ENCODE measurements at places on chromosomes 3 and 15.
A peak's percentile ranks its signal among the peaks of the same experiment; 100 is the strongest.

- DNase-seq, result no peak
These were observed 66.0 kb downstream of the CRTC3 start for GRCh38 chr15:90595763-90596155.

DNA sequence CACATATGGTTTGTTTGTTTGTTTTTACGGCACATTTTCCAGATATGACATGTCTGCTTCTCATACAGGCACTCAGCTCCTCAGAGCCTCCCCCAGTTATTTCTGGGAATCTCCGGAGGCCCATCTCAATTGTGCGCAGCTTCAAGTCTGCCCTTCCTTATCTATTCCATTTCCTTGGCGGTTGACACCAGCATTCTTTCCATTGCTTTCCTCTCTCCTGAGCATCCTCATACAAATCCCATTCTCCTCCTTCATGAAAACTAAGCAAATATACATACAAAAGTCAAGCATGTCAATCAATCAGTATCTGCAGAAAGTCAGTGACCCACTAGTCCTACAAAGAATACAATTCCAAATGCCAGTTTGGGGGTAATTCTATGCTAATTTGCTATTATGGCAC lies 166.7 kb downstream of the SQOR start:
- no peak for DNase-seq

DNA sequence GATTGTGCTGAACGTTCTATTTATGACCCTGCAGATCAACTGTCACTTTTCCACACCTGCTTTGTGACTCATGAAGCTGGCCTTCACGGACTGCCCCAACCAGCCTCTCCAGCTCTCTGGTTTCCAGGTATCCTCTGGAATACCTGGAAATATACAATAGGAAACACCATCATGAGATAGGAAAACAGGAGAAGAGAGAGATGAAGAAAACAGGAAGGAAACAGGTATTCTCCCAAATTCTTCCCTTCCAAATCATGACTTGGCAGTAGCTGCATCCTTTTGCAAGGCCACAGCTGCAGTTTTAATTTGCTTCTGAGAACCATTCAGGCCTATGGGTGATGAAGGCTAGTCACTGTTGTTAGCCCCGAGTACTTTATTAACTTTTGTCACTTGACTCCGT lies 909.1 kb downstream of the EPHA3 start:
- no peak for DNase-seq

GRCh38 chr15:35757765-35758164 lies 211.8 kb upstream of the DPH6 start:
- DNase-seq, result no peak

DNA sequence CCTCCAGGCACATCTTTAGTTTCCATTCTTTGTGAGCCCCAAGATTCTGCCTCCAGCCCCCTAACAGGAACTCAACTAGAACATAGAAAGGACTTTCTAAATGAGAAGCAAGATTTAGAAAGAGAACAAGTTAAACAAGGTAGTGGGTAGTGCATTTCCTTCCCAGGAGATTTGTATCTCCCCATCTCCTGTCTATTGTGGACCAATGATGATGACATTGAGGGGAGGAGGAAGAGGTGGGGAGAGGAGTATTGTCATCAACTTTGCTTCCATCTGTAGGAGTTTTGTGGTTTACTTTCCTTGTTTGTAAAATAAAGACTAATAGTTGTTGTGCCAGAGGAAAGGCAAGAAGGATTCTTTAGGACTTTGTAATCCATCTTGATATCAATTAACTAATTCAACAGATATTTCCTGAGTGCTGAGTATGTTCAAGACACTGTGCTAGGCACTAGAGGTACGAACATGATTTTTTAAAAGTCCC lies 235.3 kb upstream of the ROPN1 start:
- DNase-seq, result no peak

GRCh38 chr3:153320585-153321128 lies 158.6 kb downstream of the RAP2B start:
- no peak for DNase-seq

DNA sequence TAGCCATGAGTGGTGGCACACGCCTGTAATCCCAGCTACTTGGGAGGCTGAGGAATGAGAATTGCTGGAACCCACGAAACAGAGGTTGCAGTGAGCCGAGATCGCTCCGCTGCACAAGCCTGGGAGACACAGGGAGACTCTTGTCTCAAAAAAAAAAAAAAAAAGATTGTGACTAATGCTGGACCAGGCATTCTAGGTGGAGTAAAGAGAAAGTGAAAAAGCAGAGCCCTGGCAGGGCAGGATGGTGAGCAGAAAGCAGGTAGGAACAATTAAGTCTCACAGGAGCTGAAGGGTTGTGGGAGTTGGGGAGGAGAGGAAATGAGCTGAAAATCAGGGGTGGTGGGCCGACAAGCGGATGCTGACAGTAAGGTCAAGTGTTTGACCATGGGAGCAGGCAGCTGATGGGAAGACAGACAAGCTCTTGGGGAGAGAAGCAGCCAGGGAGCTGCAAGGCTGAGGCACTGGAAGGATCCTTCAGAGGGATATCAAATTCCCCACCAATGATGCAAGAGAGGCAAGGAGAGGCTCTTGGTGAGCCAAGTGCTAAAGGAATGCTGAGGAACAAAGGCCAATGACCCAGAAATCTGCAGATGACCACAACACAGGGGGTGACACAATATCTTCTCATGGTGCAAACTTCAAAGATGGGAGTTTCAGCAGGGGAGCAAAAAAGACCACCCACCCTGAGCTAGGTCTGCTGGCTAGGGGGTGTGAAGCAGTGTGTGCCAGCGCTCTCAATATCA lies 251.1 kb downstream of the ULK4 start:
- DNase-seq, result no peak

- no peak for DNase-seq
These were observed 2.5 kb upstream of the PLD1 start for GRCh38 chr3:171812811-171813210.

DNA sequence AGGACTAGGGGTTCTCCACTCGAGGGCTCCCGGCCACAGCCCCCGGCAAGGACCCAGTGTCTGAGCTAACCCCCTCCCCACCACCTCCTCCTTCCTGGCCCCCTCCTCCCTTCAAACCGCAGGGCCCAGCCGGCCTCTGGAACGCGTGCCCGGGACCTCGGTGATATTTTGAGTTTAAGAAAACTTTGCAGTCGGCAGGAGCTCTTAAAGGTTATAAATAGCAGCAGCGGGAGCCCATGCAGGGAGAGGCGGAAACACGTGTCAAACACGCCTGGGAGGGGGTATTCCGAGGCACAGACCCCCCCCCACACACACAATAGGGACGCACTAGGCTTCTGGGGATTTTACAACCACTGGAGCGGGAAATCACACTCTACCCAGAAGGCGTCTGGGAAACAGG lies 3.1 kb upstream of the PTH1R start:
- peak; percentile 92 for DNase-seq

- no peak for DNase-seq
These were observed 85.5 kb downstream of the CD200R1L start for GRCh38 chr3:112761062-112761638.

GRCh38 chr3:184379358-184380184 lies at the start of gene CHRD:
TSS of gene CHRD (plus strand) at chr3:184380054. CDS start at chr3:184380319, 265 bp downstream.
- peak; percentile 52 for DNase-seq

DNA sequence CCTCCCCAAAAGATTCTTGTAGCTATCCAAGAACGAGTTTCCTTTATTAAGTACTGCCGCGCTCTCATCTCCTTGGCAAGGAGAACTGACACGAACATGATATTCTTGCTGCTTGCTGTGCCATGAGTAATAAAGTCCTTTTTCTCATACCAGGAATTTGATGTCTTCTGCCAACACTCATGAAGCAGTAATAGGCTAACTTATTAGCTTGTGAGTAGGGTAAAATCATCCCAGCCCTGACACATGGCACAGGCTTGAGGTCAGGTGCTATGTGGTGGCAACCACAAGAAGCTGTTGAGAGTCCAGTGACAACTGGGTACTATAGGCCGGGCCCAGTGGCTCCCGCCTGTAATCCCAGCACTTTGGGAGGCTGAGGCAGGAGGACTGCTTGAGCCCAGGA lies 22.7 kb upstream of the UBXN7 start:
- no peak for DNase-seq

DNA sequence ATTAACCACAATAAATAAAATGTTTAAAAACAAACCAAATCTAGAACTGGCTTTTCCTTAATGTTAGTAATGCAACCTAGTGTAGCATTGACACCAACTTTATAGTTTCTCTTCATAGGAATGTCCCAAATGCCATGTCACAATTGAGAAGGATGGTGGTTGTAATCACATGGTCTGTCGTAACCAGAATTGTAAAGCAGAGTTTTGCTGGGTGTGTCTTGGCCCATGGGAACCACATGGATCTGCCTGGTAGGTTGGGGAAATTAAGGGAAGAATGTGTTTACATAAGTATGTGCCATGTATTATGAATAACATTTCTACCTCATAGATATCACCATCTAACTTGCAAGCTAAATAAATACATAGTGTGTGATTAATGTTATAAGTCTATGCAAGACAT lies 84.4 kb upstream of the GOLGA6B start:
- no peak for DNase-seq

DNA sequence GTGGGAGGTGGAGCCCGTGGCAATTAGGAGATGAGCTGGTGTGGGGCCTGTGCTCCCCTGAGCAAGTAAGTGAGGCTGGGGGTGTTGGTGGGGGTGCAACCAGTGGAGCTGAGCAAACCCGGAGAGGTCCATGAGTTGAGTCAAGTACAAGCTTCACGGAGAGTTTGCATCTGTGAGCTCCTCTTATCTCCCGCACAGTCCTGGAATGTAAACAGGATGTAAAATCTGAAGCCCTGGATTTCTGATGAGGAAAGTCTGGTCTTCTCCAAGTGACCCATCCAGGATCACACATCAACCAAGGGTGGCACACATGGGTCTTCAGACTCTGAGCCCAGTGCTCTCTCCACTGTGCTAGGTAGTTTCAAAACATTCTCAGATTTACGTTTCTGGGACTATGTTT lies 67.8 kb downstream of the LSM3 start:
- DNase-seq, result no peak

- no peak for DNase-seq
These were observed 238.4 kb upstream of the CTDSPL start for GRCh38 chr3:37622999-37623883.

GRCh38 chr15:96125721-96126415 lies 204.6 kb upstream of the NR2F2 start:
- no peak for DNase-seq

DNA sequence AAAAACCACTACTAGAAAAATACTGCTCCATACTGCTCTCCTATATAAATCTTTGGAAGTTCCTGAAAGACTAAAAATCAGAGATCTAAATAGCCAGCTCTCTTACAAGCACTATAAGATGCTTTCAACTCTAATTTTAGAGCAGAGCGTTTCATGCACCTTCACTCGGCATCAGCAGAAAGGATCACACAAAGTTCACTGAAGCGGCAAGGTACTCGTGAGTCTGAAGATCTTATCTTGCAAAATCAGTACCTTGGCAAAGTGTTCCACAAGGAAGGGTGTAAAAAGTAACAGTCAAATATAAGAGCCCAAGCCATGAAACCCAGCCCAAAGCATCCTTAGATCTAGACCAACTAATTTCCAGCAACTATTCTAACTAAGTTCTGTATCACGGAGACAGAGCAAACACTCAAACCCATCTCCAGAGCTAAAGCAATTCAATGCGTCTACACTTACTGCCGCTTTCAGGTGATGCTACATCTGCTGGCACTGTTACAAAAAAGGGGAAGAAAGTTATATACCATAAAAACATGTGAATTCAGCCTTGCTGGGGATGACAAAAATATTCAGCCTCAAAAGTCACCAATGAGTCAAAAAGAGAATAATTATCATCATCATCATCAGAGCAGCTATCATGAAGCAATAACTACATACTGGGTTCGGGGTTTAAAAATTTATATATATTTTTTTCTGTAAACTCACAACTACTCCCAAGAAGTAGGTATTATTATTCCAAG lies 16.3 kb downstream of the VPS39 start:
- DNase-seq, result no peak

GRCh38 chr3:73658227-73658626 lies 33.5 kb upstream of the PDZRN3 start:
- no peak for DNase-seq

DNA sequence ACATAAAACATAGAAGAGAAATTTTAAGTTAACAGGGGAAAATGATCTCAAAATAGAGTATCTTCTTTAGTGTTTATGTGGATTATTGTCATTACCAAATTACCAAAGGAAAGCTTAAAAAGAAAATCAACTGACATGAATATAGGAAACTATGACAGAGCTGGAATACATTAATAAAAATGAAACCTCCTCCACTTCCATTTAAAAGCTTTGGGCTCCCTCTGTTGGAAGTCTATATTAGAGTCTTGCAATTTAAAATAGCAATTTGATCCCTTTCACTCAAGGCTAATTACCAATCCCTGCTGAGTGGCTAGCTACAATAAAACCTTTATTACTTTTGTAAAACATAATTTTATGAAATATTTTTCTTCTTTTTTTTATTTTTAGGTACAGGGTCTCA lies 61.4 kb upstream of the IMPG2 start:
- peak; percentile 48 for DNase-seq

- no peak for DNase-seq
These were observed 32.6 kb downstream of the HACD2 start for GRCh38 chr3:123552095-123552714.

GRCh38 chr15:77266708-77267386 lies 153.1 kb downstream of the PEAK1 start:
- DNase-seq, result no peak

GRCh38 chr15:92801774-92802464 lies 98.2 kb upstream of the CHD2 start:
- DNase-seq, result no peak

- no peak for DNase-seq
These were observed 432.8 kb downstream of the MAGI1 start for GRCh38 chr3:65605876-65606432.

DNA sequence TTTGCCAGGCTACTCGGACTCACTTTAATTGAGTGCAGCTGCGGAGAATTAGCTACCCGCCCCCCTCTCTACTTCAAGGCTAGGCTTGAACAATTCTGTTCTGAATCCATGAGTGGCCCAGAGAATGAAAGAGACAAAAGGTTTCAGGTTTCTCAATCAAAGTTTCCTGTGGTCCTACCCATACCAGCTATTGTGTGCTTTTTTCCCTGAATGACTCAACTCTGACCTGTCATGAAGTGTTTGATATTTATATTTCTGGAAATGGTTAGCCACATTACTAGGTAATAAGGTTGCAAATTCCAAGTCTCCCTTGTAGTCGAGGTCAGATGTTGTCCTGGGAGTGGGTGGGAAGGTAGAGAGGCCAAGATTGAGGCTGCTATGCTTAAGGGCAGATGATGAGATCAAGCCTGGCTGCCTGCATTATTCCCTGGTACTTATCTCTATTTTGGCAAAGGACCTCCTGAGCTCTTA lies 392.7 kb upstream of the TBL1XR1 start:
- peak; percentile 72 for DNase-seq

DNA sequence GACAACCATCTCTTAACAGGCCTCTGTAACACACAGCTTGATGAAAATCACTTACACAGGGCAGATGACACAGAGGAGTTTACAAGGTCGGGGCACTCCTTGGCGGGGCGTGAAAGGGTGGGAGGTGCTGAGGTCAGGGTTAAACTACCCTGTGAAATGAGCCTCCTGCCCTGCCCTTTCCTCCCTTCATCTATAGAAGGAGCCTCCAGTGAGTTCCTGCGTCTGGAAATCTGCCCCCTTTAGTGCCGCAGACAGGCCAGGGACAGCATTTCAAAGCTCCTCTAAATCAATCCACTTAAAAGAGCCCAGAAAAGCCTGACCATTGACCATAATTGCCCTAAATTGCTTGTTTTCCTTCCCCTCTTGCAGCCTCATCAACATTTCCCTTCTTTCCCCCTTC lies 1.9 kb downstream of the ROBO1 start:
- DNase-seq, result peak; percentile 28
